Spleen (tissue), 13 donors: ENCODE measurements at places on chromosomes 12 and 14. TPM values are rescaled to one million over a fixed set of nuclear protein-coding genes. Genes with fewer than 3 reads are reported as not detected.

DNA sequence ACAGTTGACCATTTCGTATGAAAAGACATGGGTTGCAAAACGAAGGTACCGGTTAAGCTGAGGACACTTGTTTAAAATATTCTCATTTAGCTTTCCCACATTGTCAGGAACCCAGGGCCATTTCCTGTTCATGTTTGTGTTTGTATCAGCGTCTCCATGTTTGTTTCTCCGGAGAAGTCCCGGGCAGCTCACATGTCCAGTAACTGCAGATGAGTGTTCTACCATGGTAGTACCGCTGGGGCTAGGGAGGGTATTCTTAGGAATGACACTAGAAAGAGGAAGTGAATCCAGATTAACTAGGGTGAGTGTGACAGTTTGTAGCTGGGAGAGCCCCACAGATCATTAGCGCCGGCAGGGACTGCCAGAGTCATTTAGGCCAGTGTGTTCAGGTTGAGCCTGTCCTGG is 50.0 kb upstream of the EVL start:
- DNase-seq: no peak

GRCh38 chr12:96218989-96219678 is 25.0 kb downstream of the ELK3 start:
- DNase-seq: no peak

DNA sequence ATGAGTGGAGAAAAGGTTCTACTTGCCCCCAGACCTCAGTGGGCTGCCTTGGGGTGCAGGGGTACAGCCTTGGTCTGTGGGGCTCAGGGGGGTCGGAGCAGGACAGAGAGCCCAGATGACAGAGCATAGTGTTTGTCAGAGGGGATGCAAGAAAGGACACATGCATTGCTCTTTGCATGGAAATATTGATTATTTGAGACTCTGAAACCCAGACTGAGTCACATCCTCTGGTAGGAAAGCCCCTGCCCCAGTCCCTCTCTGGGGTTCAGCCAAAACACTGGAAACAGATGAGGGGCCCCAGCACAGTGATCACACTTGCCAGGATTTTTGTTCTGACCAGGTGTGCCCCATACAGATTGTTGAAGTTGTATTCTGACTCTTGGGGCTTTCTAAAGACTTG is 1094.4 kb downstream of the BCL11B start:
- DNase-seq: no peak

DNA sequence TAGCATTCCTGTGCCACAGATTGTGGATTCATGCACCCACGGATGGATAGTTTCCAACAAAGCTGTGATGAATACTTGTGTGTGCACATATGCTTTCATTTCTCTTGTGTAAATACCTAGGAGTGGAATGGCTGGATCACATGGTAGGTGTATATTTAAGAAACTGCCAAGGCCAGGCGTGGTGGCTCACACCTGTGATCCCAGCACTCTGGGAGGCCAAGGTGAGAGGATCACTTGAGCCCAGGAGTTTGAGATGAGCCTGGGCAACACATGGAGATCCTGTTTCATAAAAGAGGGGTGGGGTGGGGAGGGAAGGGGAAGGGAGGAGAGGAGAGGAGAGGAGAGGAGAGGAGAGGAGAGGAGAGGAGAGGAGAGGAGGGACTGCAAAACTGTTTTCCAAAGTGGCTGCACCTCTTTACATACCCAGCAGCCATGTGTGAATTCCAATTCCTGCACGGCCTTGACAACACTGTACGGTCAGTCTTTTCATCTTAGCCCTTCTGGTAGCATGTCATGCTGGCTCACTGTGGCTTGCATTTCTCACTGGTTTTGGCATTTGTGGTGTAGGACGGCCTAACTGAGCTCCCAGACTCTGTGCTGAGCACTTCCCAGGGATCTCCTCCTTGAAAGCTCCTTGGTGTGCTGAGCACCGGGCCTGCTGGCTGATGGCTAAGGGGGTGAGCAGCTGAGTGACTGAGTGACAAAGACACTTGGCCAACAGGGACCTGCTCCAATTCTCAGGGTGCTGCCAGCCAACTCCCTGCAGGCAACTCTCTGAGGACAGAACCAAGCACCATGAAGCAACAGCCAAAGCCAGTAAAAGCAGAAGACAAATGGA is 27.9 kb downstream of the SYNE3 start:
- DNase-seq: no peak

DNA sequence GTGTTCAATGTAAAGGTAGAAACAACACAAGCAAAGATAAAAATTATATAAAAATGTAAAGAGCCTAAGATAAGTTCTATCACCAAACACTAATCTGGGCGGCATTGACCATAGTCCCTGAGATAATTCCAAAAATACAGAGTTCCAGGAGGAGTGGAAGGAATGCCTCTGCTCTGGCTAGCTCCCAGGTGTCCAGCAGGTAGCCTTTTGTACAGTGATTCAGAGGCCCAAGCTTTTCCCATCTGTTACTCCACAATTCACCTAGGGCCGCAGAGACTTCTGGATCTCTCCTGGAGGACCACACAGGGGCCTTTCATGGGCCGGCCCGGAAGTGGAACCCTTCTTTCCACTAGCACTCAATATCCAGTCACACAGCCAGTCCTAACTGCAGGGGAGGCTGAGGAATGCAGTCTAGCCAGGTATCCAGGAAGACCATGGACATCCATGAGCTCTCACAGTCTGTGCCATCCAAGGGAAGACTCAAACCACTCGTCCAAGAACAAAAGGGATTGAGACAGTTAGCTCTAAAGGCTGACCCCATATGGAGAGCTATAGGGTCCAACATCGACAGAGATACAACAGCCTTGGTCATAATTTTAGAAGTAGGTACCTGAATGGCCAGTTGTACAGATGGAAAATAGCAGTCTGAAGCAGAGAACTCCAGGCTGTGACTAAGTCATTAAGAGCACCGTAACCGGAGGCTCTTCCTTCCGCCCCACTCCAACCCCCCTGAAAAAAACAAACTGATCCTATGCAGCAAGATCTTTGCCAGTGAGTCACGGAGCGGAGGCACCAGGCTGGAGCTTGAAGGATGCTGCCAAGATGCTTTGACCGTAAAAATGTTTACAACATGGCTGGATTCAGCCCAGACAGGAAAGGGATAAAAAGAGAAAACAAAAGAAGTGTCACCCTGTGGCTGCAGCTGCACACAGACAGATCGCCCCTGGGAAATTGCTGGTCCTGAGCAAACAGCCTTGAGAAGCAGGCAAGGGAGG is 204.8 kb downstream of the NUAK1 start:
- no peak for DNase-seq

GRCh38 chr12:116123451-116124258 is 153.8 kb downstream of the MED13L start:
- DNase-seq: no peak

GRCh38 chr14:51539571-51540037 is 112.1 kb upstream of the FRMD6 start:
- no peak for DNase-seq

DNA sequence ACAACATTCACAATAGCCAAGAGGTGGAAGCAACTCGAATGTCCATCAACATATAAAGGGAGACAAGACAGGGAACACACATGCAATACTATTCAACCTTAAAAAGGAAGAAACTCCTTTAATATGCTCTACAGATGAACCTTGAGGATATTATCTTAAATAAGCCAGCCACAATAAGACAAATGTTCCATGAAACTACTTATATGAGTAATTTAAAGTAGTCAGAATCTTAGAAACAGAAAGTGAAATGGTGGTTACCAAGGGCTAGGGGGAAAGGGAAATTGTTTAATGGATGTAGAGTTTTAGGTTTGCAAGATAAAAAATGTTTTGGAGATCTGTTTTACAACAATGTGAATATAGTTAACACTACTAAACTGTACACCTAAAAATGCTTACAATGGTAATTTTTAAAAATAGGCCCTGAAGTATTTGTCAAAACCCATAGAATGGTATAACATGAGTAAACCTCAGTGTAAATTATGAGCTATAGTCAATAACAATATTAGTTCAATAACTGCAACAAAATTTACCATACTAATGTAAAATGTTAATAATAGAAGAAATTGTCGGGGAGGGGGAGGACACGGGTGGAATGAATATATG is 71.1 kb downstream of the EGLN3 start:
- DNase-seq: no peak

GRCh38 chr14:66758031-66758613 is 250.2 kb downstream of the GPHN start:
- no peak for DNase-seq

DNA sequence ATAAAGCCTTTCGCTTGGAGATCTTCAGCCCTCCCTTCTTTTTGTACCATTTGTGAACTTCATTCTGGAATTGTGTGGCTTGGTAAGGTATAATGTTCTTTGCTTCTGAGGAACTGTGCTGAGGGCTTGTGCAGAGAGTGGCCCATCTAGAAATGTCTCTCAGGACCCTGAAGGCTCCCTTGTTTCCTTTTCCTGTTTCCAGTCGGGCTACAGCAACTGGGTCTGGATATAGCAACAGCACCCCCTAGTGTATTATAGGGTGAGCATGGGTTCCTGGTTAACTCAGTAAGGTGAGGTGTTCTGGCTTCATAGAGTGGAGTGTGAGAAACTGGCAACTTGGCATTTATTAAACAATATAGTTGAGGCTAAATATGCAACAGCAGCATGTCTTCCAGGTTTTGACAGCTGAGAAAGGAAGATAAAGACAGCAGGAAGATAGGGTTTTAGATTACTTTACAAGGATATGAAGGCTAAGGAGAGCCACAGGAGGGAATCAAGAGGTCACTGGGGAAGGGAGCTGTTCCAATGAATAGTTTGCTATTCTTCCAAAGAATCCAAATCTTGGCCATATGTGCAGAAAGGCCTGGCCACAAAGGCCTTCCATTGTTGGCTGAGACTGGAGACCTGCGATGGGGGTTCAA is 49.1 kb upstream of the RNU6-8 start:
- no peak for DNase-seq

DNA sequence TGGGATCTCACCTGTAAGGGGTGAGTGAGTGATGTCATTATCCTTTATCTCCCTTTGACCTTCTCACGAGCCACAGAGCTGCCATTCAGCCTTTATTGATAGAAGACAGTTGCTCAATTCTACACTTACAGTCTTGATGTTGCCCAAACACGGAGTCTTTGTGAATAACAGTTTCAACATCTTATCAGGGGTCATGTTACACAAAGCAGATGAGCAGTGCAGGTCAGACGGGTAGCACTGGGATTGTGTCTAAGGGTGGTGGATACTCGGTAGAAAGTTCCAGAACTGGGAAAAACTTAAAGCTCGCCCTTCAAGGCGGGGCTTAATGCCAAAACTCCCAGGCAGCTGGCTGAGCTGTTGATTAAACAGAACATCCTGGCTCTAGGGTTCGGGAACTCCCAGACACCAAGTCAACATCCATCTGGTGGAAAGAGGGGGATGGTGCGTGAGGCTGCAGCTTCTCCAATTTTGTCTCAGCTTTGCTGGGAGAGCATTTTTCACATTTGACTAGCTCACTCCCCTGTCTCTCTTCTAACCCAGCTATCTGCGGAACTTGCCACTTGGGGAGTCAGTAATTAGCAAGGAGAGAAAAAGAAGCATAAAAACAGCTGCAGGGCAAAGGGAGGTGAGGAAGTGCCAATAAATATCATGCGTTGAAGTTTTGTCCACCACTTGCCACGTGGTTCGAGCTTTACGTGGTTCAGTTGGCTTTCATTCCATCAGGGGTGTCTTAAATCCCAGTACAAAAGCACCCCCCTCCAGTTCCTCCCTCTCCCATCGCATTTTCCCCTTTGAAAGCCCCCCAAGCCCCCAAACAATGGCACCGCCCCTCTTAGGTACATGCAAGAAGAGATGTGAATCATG is 31.0 kb downstream of the FOXN4 start:
- no peak for DNase-seq

DNA sequence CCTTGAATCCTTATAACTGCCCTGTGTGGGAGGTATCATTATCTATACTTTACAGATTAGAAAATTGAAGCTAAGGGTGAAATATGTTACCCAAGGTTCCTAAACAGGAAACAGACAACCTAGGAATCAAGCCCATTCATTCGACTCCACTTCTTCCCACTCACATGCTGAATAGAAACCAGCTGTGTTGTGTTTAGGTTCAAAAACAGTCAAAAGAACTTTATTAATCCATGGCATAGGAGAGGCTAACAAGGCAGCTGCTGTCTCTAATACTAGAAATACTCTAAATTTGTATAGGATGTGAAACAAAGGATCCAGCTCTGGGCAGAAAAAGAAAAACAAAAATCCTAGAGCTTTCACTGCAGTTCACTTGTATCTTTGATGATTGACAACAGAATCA is 9.9 kb downstream of the AMDHD1 start:
- DNase-seq: no peak

- no peak for DNase-seq
These were observed 225.0 kb downstream of the GXYLT1 start for GRCh38 chr12:41919526-41920261.

GRCh38 chr12:11457996-11458645 is 62.8 kb upstream of the PRB2 start:
- no peak for DNase-seq

DNA sequence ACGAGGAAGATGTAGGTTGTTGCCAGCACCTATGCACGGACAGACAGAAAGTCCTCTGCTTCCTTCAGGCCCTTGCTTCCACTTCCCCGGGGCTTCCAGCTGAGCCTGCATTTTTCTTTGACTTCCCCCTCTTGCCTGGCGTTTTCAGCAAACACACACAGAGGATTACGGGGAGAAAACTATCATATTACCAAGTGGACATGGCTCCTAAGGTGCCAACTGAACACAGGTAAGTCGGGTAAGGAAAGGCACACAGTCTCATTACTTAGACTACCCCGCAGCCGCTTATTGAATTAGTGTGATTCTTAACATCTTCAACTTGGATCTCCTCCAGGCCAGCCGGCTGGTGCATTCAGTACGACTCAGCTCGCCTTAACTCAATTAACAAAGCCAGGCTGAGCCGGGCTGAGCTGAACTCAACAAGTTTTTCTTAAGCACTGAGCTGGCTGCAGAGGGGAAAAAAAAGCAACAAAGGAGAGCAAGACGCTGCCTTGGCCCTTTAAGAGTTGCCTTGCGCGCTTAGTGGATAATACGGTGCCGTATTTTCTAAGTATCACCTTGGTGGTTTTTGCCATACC is 19.2 kb upstream of the MAP1LC3B2 start:
- no peak for DNase-seq

DNA sequence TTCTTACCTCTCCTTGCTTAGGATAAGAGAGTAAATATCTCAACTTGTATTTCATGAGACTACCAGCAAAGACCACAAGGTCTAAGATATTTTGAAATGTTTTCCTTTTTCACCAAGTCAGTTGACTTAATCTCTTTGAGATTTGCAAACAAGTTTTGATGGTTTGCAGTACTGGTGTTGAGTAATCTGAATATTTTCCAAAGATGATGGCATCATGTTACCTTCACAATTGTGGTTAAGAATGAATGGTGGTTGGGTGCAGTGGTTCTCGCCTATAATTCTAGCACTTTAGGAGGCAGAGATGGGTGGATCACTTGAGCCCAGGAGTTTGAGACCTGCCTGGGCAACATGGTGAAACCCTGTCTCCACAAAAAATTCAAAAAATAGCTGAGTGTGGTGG is 225.7 kb downstream of the TMTC2 start:
- DNase-seq: no peak

XPOT gene
- total RNA-seq: 48.7 TPM

ERBB3 gene
- total RNA-seq: 0.81 TPM

REM2 gene
- 3.5 TPM for total RNA-seq

KRT3 gene
- not detected for total RNA-seq

DNAI7 gene
- not detected for total RNA-seq

ANO4 gene
- total RNA-seq: not detected

RFLNA gene
- total RNA-seq: 0.13 TPM

KIF26A gene
- total RNA-seq: 7.4 TPM

PXMP2 gene
- 9.3 TPM for total RNA-seq

GYS2 gene
- not detected for total RNA-seq

RACGAP1 gene
- total RNA-seq: 11.3 TPM

C12orf50 gene
- 0.19 TPM for total RNA-seq

CLEC4C gene
- total RNA-seq: 1.6 TPM
